ENCODE measurements at places on chromosomes 5 and 9.

- no peak for DNase-seq
Observed at GRCh38 chr5:6717687-6718086, 4.5 kb downstream of the TENT4A start.

DNA sequence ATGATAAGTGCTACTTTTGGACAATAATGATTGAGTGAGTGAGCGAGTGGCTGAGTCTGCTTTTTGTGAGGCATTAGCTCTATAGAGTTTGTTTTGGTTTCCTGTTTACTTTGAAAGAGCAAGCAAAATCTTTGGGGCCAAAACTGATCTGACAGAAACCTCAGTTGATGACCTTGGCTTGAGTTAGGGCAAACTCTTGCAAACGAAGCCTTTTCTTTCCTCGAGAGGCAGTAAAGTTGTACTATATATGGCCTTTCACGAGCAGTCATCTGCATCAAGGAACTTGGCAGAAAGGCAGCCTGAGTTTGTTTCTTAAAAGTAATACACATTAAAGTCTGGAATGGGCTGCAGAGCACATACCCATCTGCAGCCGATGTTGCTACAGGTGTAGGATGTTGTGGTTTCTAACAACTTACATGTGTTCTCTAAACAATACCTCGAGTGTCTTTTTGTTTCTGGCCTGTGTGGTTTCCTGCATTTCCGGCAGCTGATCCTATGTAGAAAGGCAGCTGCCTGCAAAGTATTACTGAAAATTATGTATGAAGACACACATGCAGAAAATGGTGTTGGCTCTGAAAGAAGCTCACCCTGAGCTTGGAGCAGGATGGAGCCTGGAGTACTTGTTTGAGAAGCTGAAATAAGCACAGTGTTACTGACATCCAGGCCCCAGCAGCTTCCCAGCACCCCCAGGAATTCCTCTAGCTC is 60.8 kb downstream of the FOXD1 start:
- DNase-seq: peak; percentile 41

DNA sequence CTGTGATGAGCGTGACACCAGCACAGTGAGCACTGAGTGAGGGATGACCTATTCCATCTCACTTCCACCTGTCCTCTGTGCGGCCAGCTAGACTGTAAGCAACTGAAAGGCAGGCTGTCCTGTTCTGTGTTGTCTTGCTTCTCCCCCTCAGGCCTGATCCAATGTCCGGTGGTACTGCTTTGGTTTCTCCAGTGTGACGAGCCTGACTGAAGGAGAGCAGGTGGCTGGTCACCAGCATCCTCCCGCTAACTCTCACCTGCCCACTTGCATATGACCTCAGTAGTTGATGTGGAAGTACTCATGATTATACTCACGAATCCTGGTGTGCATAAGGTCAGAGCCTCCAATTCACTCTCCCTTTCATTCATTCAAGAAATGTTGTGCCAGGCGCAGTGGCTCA is 2.4 kb upstream of the SLC27A4 start:
- no peak for DNase-seq

GRCh38 chr5:141951332-141951781 is 6.6 kb downstream of the PCDH12 start:
- peak; percentile 22 for DNase-seq

- DNase-seq: no peak
Observed at GRCh38 chr5:149007174-149007573, 55.7 kb downstream of the SH3TC2 start.

DNA sequence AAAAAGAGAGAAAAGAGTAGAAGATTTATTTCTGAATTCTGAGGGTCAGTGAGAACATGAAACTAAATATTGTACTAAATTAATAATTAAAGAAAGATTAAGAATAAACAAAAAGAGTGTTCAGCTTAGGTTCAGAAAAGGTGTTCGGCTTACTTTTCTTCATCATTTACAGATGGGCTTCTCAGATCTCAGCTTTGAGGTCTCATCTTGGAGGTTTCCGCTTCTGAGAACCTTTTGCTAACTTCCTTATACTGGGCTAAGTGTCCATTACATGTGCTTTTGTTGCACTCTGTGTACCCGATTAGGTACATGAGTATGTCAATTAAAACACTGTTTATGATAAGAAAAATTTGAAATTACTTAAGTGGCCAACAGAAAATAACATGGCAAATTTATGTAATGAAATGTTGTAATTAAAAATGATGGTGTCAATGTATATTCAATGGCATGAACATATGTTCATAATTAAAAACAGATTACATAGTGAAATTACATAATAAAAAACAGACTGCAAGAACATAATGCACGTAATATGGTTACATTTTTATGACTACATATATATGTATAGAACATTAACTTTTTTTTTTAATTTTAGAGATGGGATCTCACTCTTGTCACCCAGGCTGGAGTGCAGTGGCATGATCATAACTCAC is 17.3 kb upstream of the ITGA1 start:
- no peak for DNase-seq

- no peak for DNase-seq
Observed at GRCh38 chr5:5436203-5436760, 13.8 kb downstream of the ICE1 start.

DNA sequence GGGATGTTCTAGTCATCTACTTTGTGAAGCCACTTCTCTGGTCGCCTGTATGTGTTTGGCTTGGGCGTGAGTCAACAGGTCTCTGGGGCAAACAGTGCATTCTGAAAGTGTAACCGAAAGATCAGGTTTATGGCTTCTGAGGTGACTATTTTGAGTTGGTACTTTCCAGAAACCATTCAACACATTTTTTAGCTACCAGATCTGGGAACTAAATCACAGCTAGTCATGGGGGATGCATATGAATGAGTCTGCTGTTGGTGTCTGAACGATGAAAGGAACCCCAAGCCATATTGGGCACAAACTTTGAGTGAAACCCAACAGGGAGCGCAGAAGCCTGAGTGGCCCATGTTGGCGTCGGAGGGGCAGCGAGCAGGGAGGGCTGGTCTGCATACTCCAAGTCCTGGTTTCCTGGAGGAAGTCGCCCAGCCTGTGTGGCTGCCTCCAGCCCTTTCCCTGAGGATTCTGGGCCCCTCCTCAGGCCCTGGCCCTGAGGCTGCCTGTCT is 35.3 kb downstream of the UBE2QL1 start:
- no peak for DNase-seq

DNA sequence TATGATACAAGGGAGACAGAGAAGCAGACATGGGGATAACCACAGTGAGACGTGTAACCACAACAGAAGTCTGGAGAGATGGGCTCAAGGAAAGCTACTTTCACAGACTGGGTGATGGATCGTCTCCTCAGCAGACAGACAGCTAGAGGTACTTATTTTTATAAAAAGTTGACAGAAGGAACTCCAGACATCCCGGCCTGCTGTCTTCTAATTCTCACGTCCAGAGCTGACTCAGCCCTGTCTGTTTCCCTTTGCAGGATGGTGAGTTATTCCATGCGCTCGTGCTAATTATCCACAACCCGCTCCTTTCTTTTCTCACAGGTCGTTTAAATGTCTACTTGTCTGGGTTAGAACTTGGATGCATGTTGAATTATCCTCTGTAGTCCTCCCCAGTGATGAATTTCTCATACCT is 304.5 kb downstream of the CWC27 start:
- DNase-seq: no peak

Data from T-helper 1 cell (primary cell).